ENCODE measurements at places on chromosomes 3 and 15.

DNA sequence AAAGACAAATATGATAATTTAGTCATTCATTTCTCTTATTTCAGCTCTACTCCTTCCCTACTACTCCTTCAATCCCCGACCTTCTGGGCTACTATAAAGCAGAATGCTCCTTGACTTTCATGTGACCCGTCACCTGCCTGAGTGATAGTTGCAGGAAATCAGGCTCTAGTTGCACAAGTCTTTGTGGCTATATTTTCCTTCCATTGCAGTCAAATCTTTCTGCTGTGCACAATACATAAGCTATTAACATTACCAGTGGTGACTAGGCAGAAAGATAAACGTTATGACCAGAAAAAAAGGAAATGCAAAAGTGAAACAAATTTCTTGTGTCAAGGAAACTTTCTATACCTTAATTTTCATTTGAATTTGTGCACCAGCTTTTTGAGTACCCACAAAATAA lies 2.3 kb downstream of the SUCNR1 start:
- peak; percentile 85 for DNase-seq

GRCh38 chr3:195106418-195106906 lies 164.5 kb downstream of the XXYLT1 start:
- peak; percentile 46 for DNase-seq

GRCh38 chr3:46361408-46362283 lies 7.7 kb downstream of the CCR2 start:
- peak; percentile 83 for DNase-seq

DNA sequence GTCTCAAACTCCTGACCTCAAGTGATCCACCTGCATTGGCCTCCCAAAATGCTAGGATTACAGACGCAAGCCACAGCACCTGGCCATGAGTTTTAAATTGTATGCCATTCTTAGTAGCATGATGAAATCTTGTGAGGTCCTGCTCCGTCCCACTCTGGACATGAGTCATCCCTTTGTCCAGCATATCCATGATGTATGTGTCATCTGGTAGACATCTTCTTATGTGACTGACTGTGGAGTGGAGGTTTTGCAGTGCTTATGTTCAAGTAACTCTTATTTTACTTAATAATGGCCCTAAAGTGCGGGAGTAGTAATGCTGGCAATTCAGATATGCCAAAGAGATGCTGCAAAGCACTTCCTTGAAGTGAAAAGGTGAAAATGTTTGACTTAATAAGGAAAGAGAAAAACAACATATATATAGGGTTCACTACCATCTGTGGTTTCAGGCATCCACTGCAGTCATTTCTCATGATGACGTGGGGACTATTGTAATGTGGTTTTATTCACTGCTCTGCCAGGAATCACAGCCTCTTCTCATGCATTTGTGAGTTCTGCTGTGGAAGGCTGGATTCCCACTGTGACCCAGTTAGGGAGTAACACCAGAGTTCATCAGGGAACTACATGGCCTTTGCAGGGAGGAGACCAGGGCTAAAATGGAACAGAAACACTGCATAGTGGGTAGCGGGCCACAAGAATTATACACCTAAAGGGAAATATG lies 204.6 kb upstream of the STRIT1 start:
- no peak for DNase-seq

DNA sequence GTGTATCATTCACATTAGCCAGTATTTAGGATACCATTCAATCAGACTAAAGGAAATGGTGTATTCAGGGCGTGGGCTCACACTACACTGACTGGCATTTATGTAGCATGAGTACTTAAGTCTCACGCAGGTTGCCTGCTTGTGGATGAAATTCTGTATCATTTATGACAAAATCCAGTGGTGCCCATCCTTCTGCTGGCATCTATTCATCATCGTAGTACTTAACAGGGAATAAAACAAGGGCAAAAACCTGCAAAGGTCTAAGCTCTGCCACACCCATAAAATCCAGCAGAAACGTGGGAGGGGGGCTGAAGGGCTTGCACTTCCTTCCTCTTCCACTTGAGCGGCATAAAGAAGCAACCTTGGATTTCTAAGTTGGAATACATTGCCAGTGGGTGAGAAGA lies 2.7 kb downstream of the GAP43 start:
- DNase-seq, result no peak

- peak; percentile 65 for DNase-seq
Measured at GRCh38 chr3:76352051-76352450, 566.7 kb upstream of the ZNF717 start.

GRCh38 chr3:117910820-117911521 lies 1123.7 kb downstream of the IGSF11 start:
- DNase-seq, result no peak

GRCh38 chr3:180116658-180117057 lies 79.9 kb upstream of the PEX5L start:
- DNase-seq, result no peak

DNA sequence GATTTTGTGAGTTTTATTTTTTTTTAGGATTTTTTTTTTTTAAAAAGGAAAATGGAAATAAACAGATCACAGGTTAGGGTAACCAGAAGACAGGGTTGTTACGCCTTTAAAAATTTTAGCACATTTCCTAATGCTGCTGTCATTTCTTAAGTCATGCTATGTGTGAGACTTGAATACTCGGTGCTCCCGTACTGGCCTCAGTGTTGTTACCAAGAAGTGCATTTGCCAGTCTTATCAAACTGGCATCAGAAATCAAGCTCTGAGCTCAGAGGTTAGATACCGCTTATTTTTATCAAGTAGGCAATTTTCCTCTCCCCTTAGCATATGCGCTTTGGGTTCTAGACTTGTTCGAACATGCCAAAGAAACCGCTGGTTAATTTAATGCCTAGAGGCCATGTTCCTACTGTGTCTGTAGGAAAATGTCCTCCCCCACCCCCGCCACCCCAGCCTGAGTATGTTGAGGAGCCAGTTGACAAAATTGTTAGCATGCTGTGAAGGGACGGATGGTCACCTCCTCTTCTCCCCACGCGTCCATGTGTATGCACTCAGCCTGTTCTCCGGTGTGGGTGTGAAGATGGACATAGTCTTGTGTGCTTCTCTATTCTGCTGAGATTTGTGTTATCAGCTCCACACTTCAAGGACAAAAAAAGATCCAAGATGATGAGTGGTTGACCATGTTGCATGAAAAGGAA lies 88.9 kb downstream of the ITPR1 start:
- DNase-seq, result no peak

DNA sequence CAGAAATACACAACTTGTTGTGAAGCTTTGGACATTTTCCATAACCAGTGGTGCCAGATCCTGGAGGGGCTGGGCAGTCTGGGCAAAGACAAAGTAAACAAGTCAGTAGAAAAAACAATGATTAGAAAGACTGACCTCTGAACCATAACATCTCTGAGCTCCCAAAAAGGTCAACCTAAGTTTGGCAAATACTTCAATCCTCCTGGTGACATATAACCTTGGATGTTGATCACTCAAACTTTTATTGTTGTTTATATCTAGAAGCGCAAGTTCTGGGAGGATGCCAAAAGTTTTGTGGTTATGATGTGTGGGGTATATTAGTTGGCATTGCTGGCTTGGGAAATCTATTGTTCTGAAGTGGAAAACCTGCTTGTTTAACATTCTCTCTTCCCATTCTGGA lies 257.7 kb downstream of the DIPK2A start:
- no peak for DNase-seq

DNA sequence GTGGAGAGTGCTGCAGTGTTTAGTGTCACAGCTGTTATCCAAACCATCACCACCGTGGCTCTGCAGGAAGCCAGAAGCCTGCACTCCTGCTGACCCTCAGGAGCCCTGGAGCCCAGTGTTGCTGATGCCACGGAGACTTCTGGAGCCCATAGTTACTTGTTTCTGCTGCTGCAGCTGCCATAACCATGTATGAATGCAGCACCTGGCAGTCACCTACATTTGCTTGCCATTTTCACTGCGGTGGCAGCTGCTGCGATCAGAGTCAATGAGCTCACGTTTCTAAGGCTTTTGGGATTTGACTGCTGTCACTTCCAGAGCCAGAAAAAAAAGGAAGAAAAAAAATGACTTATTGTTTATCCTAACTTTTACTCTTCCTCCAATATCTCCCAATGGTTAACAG lies 299.2 kb upstream of the THRB start:
- no peak for DNase-seq

- DNase-seq, result no peak
Measured at GRCh38 chr15:64800476-64800875, 25.0 kb downstream of the PIF1 start.

DNA sequence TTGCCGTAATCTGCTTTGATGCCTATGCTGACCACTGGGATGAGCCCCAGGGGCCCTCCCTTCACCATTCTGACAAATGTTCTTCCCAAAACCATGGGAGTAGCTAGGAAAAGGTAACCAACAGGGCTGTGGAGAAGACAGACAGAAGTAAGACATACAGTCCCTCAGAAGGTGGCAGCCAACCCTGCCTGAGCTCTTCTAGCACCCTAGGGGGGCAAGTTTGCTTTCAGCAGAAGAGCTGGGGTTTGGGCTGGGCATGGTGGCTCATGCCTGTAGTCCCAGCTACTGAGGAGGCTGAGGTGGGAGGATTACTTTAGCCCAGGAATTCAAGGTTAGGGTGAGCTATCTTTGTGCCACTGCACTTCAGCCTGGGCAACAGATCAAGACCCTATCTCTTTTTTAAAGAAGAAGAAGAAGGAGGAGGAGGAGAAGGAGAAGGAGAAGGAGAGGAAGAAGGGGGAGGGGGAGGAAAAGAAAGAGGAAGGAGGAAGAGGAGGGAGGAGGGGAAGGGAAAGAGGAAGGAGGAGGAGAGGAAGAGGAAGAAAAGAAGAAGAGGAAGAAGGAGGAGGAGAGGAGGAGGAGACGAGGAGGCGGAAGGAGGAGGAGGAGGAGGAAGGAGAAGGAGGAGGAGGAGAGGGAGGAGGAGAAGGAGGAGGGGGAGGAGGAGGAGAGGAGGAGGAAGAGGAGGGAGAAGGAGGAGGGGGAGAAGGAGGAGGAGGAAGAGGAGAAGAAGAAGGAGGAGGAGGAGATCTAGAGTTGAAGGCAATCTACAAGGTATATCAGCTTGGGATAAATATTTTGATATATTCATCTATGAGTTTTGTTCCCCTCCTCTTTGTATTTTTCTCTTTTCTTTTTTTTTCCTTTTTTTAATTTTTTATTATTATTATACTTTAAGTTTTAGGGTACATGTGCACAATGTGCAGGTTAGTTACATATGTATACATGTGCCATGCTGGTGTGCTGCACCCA lies 44.9 kb upstream of the ABHD2 start:
- no peak for DNase-seq

DNA sequence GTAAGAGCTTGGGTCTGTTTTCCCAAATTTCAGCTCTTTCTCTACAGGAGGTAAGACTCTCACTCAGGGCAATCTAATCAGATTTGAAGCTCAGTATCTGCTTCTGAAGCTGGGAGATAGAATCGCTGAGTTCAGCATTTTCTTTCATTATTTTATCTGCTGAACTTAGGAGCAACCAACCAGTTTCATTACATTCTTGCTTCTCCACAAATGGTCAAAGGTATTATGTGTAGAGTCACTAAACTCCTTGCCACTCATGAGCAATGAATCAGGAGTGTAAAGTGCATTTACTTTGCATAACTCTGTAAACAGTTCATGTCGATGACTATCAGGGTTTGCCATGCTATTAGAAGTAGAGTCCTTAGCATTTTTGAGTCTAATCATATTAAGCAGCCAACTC lies 249.4 kb downstream of the CHL1 start:
- no peak for DNase-seq

DNA sequence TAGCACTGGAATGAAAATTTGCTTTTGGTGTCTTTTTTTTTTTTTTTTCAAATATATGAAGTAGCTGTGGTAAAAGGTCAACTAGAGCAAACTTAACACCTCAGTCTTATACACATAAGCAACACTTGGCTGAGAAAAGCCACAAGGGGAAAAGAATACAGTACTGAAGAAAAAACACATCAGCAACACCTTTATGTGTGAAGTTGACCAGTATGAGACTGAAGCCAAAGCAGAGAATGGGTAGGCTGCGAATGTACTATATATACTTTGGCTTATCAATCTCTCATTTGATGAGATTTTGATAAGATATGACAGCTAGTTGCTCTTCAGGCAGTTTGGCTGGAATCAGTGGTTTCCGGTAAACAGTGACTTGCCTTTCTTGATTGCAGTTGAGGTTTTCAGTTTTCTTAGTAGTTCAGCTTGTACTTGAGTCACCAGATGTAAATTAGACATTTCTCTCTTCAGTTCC lies 22.0 kb upstream of the ZCWPW2 start:
- DNase-seq, result no peak

DNA sequence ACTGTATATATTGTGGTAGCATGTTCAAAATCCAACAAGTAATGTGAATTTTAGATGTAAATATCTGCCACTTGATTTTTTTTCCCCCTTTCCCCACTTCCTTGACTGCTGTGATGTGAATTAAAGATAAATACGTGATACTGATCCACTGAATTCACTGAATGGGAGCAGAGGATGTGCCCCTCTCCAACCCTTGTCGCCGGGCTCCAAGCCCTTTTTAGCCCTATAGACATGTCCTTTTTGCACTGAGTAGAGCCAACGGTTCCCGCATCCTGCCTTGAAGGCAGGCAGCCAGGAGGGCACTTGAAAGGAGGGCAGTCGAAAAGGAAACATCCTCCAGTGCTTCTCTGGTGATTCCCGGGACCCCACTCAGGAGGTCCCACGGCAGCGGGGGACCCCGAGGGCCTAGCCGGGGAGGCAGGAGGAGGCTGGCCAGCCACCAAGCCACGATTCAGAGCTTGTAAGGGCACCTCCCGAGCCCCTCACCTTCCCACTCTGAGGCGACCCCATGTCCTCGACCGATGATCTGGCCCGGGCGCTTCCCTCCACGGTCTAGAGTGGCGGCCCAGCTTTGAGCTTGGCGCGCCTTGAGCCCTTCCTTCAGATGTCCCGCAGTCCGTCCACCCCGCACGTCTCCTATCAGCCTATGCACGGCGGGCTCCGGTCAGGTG lies 901 bp upstream of the MANF start:
- DNase-seq, result no peak

DNA sequence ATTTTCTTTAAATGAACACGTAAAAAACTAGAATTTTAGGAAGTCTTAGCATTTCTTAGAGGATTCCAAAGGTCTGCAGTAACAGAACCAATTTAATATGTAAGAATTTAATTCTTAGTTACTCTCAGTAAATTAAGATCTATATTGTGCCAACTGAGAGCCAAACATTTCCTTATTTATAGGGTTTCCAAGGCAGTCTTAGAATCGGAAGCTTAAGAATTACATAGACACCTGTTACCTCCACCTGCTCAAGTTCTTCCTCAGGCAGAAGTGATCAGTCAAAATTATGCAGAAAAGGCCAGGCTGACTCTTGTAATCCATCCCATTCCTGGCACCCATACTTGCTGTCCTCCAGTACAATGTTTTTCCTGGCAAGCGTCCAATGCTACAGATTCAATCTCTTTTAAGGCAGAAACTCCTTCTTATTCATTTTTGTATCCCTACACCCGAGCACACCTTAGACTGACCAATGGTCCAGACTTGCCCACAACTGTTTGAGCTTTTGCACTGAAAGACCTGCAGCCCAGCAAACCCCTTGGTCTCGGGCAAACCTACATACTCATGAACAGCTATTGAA lies 64.3 kb downstream of the NCEH1 start:
- DNase-seq, result no peak

DNA sequence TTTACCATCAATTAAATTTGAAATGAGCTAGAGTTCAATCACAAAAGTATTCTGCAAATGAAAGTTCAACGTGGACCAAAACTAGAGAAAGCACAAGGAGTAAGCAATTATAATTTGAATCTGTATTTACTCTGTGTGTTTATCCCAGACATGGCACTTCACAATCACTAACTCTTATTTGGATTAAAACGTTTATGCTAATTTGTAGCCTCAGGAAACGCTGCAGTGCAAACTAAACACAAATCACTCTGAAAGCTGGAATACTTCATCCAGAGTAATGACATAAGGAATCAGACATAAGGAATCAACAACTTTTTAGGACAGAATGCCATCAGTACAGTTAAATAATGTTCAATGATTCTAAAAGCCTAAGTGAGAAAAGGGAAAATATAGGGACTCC lies 18.5 kb downstream of the CEP152 start:
- no peak for DNase-seq
